ENCODE measurements at places on chromosomes 11 and 22.

GRCh38 chr11:95727620-95728019, 62.0 kb downstream of the FAM76B start:
- DNase-seq: no peak

DNA sequence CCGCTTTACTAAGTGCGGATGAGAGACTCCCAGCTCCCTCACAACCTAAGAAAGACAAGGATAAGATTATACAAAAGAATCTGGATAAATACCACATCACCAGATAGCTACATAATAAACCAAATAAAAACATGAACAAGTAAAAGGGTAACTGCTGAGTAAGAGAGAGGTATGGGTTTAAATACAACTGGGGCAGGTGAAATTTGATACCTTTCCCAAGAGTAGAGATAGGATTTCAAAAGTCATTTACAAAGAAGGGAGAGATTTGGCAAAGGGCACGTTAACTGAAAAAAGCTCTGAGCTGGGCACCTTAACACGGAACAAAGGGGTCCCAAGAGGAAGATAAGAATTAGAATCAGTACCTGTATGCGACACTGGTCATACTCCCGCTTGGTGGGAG, 1.7 kb downstream of the UBXN1 start:
- no peak for DNase-seq

DNA sequence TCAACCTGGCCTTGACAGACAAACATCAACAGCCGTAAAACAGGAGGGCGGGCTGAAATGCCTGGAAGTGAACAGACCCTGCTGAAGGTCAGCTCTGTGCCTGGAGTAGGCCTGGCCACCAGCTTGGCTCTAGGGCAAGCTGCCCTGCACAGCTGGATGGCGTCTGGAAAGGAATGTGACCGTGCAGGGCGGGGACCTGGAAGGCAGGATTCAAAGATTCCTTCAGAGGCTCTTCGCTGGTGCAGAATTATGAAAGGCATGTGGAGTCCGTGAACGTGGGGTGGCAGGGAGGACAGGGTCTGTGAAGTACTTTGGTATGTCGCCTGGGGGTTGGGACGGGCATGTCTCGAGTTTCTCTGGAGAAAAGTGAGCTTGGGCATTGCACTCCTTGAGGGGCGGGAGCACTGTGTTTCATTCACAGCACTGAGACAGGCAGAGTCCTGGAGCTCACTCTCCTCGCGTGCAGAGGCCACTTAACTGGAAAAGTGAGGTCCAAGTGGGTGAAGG, 1.5 kb downstream of the EHD1 start:
- DNase-seq: no peak

- no peak for DNase-seq
Measured at GRCh38 chr22:39087881-39088684, 9.0 kb upstream of the APOBEC3H start.

- no peak for DNase-seq
Measured at GRCh38 chr11:5226732-5227310, at the start of gene HBB. HBB (minus strand) TSS chr11:5227071; CDS start chr11:5227021, 50 bp downstream.

- no peak for DNase-seq
Measured at GRCh38 chr11:4565371-4565770, 16.2 kb upstream of the OR52I2 start.

DNA sequence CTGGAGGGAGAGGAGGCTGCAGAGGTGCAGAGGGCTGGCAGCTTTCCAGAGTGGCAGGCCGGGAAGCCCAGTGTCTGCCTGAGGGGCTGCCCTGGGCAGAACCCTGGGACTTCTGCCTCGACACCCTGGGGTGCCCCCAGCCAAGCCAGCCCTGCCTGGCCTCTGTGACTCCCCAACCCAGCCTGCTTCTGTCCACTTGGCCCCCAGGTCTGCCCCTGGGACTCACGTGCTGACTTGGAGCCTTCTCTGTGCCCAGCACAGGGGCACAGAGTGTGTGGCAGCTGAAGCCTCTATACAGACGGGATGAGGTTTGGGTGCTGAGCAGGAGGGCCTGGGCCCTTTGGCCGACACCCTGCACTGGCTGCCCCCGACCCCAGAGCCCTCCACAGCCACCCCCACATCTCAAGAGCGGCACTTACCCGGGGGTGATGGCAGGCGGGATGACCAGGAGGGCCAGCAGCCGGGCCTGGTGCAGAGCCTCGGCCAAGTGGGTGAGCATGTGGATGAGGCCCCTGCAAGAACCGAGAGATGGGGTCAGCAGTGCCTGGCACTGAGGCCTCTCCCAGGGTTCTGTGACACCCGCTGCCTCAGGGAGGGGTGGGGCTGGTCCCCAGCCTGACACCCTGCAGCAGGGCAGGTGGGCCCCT, 17.5 kb downstream of the CHID1 start:
- DNase-seq: no peak

GRCh38 chr22:50071432-50072166, 13.5 kb upstream of the TTLL8 start:
- DNase-seq: no peak

DNA sequence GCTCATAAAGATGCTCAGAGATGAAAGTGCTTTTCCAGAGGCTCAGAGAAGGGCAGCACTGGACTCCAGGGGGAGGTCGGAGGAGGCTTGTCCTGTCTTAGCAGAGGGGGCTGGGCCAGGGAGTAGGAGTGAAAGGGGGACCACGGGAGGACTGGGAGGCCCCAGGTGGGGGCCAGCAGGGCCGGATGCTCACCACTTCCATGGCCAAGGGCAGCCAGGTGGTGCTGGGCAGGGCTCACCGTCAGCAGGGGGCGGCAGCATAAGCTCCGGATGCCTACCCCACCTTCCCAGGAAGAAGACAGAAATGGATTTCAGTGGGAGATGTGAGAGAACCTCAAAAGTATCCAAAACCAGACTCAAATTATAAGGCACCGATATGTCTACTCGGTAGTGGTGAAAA, 11.0 kb downstream of the RAB36 start:
- DNase-seq: no peak
